ENCODE measurements at places on chromosomes 1 and 21.

DNA sequence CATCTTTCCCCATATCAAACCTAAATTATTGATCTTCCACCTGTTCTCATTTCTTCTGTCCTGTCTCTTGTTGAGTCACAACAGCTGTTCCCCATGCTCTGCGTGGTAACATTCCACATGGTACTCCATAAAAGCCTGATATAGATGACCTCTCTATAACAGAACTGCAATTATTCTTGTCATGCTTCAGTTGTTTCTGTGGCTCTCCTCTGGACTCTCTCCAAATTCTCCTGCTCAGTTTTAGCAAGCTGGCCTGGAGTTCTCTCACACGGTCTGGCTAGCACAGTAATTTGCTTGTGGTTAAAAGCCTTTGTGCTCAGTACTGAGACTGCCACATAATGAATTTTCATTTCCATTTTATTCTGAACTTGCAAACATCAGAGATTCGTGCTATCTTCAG, 10.6 kb upstream of the LRRC39 start:
- peak; percentile 8 for DNase-seq

- DNase-seq: no peak
These were observed 11.8 kb downstream of the CD101 start for GRCh38 chr1:117013309-117013858.

DNA sequence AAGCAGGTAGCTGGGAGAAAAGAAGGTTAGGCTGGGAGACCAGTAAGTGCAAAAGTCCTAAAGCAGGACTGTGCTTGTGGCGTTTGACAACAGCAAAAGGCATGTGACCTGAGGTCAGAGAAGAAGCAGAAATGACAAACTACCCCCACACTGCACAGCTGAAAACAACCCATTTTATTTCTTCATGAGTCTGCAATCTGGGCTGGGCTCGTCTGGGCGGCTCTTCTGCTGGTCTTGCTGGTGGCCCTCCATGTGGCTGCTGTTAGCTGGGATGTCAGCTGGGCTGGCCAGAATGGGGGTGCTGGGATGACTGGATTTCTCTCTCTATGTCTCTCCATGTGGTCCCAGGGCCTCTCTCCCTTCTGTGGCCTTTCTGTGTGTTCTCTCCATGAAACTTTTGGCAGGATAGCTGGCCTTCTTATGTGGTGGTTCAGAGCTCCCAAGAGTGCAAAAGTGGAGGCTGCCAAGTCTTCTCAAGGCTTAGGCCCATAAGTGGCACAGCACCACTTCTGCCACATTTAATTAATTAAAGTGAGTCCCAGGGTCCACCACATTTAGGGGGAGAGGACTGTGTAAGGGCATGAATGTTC, 128.6 kb downstream of the RIPK4 start:
- DNase-seq: no peak

DNA sequence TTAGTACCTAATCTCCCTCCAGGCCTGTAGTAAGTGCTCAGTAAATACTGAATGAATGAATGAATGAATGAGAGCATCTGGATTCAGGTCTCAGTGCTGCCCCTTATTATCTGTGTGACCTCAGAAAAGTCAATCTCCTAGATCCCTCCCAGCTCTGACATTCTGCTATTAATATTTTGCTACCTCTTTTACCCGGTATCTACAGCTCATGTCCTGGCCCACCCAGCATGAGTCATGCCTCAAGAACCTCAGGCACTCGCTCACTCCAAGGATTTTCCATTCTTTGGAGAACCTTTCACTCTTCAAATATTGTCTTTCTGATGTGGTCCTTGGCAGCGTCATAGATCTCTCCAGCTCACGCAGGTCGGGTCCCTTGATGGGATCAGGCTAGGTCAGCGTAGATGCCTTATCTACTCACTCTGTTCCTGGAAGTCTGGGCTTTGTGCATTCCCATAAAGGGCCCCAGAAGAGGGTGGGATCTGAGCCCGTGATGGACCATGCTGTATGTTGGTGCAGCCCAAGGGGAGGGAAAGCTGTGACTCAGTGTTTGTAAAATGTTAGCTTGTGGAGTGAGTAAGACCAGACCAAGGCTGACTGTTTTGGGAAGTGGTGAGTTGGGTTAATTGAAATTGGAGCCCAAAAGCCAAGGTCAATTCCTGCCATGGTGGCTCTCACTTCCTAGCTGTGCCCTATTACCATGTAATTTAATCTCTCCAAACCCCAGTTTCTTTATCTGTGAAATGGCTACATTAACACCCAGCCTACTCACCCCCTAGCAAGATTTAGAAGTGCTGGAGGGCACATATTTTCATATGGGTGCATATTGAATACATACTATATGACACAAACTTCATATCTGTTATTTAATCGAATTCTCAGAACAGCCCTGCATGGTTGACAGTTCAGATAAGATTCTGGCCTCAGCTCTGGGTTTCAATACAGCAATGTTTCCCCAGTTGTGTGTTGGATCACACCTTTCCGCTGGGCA, 214.1 kb upstream of the USP24 start:
- peak; percentile 94 for DNase-seq

DNA sequence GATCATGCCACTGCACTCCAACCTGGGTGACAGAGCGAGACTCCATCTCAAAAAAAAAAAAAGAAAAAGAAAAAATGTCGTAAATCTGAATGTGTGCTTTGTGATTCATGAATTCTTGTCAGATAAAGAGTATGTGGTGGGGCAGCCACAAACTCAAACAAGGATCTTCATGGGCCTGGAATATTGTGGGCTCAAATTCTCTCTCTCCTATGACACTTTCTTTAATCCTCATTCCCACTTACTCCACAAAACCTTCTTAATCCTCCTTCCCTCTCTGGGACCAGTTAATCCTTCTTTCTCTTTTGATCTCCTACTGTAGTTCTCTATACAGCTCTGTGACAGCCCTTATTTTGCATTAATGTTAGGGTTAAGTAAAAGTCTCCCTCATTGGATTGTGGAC, 112.3 kb downstream of the AK5 start:
- DNase-seq: no peak

Measured in AG04450 (cell line).